Esophagus squamous epithelium (tissue), 5 donors: ENCODE measurements at places on chromosomes 7 and 10.
A peak's percentile ranks its signal among the peaks of the same experiment; 100 is the strongest.

GRCh38 chr10:124417895-124418725, 613 bp downstream of the OAT start:
- no peak for DNase-seq

DNA sequence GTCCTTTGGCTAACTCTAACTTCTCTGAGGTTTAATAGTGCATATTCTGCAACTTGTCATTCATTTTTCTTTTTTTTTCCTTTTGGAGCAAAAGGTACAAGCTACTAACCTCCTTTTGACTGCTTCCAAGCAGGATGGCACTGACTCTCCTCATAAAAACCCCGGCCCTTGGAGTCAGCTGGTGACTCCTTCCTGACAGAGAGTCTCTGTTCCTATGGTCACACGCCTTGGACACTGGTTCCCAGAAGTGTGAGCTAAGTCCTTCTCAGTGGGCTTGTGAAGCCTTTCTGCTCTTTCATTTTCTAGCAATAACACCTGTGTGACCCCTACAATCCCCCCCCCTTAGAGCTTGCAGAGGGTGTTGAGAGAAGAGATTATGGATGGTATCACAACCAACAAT, 21.7 kb downstream of the DOCK4 start:
- DNase-seq: no peak

GRCh38 chr7:92246360-92247101, 757 bp downstream of the ANKIB1 start:
- DNase-seq: no peak

DNA sequence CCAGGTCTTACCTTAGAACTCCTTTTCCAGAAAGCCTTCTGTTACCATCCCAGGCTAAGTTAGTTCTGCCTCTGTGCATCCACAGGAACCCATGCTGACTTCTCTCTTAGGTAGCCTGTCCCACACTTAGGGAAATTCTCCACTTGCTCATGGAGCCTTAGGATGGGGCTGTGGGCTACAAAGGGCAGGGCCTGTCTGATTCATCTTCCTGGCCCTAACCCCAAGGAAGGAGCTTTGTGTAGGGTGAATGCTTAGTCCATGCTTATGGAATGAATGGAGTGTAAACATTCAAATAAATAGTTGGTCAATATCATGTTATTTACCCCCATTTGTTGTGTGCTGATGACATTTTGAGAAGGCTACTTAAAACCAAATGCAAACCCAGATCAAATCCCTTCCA, 54.7 kb downstream of the EMX2 start:
- DNase-seq: no peak

DNA sequence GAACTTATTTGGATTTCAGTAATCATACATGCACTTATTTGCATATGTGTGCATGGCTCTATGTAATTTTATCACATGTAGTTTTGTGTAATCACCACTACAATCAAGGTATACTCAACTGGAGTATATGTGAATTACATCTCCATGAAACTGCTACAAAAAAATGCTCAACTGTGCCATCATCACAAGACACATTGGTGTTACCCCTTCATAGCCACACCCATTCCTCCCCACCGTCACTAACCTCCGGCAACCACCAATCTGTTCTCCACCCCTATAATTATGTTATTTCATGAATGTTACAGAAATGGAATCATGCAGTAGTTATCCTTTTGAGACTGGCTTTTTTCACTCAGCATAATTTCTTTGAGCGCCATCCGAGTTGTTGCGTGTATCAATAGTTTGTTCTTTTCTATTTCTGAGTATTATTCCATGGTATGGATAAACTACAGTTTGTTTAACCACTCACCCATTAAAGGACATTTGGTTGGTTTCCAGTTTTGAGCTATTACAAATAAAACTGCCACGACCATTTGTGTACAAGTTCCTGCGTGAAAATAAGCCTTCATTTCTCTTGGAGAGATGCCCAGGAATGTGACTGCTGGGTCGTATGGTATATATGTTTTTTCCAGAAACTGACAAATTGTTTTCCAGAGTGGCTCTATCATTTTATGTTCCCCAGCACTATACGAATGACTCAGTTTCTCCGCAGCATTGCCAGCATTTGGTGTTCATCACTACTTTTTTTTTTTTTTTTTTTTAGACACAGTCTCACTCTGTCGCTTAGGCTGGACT, 11.3 kb upstream of the SMO start:
- no peak for DNase-seq

DNA sequence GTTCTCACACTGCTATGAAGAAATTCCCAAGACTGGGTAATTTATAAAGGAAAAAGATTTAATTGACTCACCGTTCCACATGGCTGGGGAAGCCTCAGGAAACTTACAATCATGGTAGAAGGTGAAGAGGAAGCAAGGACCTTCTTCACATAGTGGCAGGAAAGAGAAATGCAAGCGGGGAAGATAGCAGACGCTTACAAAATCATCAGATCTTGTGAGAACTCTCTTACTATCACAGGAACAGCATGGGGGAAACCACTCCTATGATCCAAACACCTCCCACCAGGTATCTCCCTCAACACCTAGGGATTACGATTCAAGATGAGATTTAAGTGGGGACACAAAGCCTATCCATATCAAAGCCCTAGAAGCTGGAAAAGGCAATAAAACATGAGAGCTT, 130.8 kb downstream of the MDFIC start:
- DNase-seq: no peak

GRCh38 chr10:6119962-6120361, 31.1 kb downstream of the RBM17 start:
- no peak for DNase-seq

DNA sequence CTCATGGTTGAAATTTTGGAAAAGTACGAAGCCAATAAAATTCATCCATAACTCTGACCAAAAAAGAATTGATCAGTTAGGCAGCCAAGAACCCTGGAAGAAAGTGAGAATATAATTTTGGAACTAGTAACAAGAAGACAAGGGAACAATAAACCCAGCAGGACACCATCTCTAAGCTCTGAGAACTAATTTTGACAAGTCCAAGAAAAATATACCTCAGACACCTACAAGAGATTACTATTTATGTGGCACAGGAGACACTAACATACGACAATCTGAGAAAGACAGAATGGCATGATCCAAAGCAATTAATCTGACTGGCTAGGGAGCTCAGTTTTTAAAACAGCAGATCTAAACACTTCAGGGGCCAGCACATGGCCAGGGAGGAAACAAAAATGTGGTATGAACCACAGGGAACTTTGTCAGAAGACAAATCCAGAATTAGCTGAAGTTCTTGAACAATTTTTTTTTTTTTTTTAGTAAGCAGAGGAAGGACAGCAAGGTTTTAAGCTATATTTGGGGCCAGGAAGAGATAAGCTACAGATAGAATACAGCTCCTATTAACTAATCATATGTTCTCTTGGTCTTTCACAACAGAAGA, 38.9 kb downstream of the PARD3 start:
- DNase-seq: no peak

DNA sequence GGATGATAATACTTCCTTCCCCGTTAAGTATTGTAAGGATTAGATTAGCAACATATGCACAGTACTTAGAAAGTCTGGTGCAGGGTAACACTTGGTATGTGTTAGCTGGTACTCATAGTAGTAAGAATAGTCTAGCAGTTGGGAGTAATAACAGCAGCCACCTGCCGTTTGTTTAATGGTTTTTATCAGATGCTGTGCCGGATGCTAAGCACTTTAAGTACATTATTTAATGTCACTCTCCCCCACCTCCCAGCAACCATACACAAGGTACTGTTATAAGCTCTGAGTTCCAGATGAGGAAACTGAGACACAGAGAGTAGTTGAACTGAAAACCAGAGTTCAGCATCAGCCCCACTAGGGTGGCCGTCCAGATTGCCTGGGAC, 60.1 kb downstream of the ZMIZ1 start:
- DNase-seq: no peak

- DNase-seq: no peak
Observed at GRCh38 chr7:125057963-125058362, 128.3 kb upstream of the POT1 start.

DNA sequence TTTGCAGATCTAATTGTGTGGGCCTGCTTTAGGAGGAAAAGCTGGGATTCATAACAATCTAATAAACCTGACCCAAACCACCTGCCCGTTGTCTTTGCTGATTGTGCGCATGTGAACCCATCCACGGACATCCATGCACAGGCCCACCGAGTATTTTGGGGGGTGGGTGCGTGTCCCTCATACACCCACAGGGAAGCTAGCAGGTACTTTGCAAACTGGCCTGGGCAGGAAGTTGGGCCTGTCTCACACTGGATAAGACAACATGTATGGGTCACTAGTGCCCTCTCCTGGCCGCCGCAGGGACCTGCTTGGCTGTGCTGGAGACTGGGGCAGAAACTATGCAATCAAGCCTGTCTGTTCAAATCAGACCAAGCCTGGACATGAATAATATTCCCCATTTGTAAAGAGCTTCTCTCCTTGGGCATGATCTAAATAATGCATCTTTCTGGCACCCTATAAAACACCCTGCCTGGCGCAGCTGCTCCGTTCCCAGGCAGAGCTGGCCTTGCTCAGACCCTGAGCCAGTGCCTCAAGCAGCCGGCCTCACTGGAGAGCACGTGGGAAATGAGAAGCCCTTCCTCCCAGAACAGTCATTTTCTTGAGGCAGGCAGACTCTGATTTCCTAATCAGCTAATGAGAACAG, 15.8 kb downstream of the ECHDC3 start:
- peak; percentile 42 for DNase-seq

DNA sequence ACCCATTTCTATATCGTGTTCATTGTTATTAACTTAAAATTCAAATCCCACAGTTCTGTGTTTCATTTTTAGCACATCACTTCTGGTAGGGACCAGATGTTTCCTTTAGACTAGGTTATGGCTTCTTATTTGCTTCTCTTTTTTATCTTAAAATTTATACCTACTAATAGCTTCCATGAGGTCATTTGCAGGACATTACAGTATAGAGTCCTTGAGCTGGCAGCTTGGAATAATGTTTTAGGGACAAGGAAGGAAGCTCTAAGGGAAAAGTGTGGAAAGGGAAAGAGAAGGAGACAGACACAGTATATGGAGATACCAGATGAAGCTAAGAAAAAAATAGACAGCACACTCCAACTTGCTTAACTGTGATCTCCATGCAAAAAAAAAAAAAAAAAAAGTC, 48.8 kb upstream of the CD36 start:
- DNase-seq: no peak

GRCh38 chr7:38704751-38705150, 73.6 kb upstream of the AMPH start:
- DNase-seq: no peak

DNA sequence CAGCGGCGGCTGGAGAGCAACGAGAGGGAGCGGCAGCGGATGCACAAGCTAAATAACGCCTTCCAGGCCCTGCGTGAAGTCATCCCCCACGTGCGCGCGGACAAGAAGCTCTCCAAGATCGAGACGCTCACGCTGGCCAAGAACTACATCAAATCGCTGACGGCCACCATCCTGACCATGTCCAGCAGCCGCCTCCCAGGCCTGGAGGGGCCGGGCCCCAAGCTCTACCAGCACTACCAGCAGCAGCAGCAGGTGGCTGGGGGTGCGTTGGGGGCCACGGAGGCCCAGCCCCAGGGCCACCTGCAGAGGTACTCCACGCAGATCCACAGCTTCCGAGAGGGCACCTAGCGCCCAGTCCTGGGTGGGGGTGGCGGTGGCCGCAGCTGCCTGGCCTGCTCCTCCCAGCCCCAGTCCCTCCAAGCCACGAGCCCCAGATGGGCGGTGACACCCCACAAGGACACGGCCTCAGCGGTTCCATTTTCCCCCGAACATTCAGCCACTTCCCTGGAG, 1.3 kb downstream of the BHLHA15 start:
- DNase-seq: no peak

GRCh38 chr10:4373098-4373497, 452.9 kb upstream of the AKR1E2 start:
- no peak for DNase-seq

DNA sequence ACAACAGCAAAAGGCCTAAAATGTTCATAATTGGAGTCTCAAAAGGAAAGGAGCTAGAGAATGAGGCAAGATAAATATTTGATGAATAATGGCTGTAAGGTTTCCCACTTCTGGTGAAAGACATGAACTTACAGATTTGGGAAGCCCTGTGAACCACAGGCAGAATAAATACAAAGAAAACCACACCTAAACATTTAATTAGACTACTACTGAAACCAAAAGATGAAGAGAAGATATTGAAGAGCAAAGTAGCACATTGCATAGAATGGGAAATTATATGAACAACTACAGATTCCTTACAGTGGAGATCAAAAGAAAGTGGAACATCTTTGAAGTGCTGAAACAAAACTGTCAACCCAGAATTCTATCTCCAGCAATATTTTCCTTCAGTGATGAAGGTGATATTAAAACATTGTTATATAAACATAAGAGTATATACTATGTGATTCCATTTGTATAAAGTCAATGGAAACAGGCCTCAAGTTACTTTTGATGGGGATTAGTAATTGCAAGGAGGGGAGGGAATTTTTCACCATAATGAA, 191.3 kb upstream of the KAT6B start:
- DNase-seq: no peak

- no peak for DNase-seq
Observed at GRCh38 chr10:91296471-91296870, 76.0 kb downstream of the PCGF5 start.

DNA sequence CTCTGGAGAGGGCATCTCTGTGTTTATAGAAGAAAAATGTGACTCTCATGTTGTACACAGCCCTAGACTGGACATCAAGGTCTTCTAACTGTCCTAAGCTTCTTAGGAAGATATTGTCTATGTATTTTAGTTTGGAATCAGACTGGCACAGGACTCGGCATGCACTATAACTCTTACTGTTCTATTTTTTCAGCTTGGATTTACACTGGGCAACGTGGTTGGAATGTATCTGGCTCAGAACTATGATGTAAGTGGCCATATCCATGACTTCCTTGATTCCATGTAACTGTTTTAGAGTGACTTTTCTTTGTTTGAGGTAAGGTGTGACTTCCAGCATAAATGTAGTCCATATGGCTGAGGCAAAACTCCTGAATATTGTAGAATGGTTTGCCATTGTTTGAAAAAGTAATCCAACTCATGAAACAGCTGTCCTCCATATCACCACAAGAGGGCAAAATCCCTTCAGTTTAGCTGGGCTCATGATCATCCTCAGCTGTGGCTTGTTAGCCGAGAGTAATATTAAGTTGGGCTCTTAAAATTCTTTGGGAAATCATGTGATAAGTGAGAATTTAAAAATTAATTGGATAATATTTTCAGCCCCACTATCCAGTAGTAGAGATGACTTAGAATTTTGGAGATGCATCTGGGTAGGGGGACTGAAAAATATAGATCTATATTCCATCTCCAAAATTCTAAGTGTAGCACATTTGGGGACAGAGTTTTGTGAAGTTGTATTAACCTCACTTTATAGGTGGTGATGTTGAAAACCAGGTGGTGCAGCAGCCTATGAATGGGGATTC, 10.4 kb downstream of the STMP1 start:
- DNase-seq: no peak

- DNase-seq: no peak
Observed at GRCh38 chr7:40356312-40356711, 221.5 kb downstream of the SUGCT start.
